Activated CD8-positive, alpha-beta memory T cell treated with anti-CD3 and anti-CD28 coated beads for 48 hours (primary cell): ENCODE measurements at places on chromosomes 3 and 15.

- no peak for DNase-seq
Measured at GRCh38 chr3:42666022-42666421, 12.5 kb downstream of the ZBTB47 start.

DNA sequence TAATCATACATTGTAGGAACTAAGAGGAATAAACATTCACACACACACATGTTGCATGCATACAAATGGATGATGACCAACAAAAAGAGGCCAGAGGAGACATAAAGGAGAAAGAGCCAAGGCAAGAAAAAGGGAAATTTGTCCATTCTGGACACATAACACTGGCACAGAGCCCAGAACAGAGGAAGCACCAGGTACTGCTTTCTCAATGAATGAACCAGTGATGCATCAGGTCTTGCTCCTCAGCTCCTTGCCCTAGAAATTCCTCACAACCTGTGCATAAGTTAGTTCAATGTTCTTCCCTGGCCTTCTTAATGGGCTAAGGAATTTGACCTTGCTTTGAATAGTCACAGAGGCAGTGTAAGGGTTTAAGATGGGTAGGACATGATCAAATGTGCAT, 270.3 kb downstream of the ERC2 start:
- DNase-seq: no peak

- no peak for DNase-seq
Measured at GRCh38 chr3:160065786-160066185, 77.2 kb downstream of the IL12A start.

DNA sequence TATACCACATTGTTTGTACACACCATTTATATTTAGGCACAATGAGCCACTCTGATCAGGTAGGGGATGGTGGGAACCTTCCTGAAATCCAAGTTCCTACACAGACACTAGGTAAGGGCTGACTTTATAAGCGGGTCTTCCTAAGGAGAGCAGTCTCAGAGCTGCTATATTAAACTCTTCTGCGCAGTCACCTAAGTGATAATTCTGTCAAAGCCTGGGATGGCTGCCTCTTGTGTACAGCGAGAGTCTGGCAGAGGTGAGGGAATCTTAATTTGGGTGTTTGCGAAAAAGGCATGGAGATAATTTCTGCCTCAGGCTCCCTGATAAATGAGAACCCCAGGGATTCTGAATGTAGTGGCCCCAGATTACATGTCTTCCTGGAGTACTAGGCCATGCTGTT, 113.1 kb downstream of the EDEM1 start:
- no peak for DNase-seq

GRCh38 chr3:73827204-73827603, 202.5 kb upstream of the PDZRN3 start:
- no peak for DNase-seq

DNA sequence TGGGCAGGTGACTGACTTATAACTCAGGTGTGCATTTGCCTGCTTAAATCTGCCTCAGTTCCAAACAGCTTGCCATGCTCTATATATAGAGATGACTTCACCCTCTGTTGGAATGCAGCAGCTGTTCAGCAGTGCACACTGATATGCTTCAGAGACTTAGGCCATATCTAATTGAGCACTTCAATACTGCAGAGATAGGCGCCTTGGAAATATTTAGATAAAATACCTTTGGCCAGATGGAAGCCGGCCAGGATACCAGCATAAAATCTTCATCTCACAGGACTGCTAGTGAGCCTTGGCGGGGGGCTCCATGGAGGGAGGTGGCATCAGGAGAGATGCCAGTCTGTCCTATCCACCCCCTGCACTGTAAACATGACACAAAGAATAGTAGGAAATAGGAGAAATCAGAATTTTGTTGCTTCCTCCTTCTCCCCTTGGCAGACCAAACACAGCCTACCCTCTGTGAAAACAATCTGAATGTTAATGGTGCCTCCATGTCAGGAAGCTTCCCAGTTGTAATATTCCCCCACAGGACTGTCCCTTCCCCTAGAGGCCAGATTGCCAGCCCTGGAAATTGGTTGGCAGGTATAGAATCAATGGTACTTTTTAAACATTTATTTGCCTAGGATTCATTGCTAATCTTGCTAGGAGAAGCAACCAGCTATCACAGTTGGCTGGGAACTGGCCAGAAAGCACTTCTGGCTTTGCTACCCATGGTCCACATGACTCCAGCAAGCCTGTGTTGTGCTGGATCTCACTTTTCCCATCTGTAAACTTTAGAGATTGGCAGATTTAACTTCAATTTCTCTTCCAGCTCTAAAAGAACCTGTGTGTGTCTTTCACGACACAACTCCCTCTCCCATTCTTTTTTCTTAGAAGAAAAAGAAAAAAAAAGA, 215.5 kb upstream of the KCNMB2 start:
- DNase-seq: no peak

- no peak for DNase-seq
Measured at GRCh38 chr3:161600173-161600572, 103.6 kb downstream of the OTOL1 start.

GRCh38 chr15:42499858-42500609, 4.6 kb downstream of the SNAP23 start:
- DNase-seq: no peak

DNA sequence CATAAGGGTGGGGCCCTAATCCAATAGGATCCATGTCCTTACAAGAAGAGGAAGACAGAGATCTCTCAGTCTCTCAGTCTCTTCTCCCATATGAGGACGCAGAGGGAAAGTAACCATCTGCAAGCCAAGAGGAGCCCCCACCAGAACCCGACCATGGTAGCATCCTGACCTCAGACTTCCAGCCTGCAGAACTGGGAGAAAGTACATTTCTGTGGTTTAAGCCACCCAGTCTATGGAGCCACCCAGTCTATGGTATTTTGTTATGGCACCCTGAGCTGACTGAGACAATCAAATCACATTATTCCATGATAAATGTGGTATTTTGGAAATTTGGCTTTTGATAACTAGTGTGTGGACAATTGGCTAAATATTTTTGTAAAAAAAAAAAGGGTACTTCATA, 101.5 kb upstream of the TMC3 start:
- DNase-seq: no peak

GRCh38 chr3:55180161-55180560, 252.3 kb upstream of the LRTM1 start:
- DNase-seq: no peak

GRCh38 chr3:192366916-192367315, 360.4 kb downstream of the FGF12 start:
- DNase-seq: no peak

DNA sequence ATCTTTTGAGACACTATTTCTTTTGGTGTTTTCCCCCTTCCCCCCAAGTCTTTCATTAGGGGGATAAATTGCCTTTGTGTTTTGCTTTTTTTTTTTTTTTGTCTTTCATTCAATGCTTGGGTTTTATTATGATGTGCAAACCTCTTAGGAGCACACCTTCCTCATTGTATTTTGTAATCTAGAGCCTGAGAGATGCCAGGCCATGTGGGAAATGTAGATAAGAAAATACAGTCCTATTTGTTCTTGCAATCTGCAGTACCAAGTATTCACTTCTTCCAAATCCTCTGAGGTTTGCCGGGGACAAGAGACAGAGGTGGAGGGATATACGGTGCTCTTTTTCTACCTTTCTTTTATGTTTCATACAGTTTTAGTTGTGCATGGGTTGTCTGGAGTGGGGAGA, 66.7 kb downstream of the LARS2 start:
- no peak for DNase-seq

- no peak for DNase-seq
Measured at GRCh38 chr15:77815015-77815414, 182.3 kb upstream of the LINGO1 start.

DNA sequence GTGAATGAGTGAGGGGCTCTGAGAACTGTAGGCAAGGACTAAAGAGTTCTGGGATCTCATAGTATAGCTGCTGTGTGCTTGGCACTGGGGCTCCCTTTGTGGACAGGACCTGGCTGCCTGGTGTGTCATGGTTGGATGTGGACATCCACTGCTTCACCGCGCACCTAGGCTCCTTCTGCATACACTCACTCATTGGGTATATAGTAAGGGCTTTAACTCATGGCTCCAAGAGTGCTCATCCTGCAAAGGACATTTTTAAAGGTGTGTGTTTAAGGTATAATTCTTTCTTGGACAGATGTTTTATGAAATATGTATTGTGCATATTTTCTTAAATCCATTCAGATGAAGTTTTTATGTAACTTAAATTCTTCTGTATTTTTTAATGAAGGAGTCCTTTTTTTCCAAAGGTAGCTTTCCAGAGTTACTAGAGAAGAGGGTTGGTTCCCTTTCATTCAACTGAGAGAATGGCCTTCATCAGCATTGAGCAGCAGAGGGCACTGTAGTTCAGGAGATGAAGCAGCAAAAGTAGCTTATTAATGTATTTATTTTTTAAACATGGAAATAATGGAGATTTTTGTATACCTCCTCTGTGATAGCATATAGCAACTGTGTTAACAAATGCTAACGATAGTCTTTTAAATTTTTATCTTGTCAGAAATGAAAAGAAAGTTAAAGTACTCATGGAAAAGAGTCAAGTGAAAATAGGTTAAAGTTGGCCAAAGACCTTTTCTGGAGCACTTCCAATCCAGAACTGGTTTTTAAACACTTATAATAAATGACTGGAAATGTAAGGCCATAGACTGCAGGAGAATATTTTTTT, 25.2 kb downstream of the OXNAD1 start:
- DNase-seq: no peak

DNA sequence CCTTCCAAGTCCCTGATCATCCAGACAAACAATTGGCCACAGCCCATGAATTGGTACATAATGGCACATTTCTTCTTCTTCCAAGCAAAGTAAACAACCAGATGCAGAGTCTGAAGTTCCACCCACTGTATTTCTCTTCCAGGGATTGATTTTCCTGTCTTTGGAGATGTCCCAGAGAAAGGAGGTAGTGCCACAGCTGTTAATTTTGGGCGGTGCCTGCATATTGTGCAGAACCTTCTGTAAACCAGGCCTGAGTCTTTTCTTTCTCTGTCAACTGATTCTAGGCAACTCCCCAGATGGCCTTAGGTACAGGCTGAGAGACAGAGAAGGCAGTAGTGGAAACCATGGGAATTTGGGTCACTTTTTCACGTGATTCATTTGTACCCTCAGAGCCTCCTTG, 73.5 kb upstream of the TNIK start:
- no peak for DNase-seq

DNA sequence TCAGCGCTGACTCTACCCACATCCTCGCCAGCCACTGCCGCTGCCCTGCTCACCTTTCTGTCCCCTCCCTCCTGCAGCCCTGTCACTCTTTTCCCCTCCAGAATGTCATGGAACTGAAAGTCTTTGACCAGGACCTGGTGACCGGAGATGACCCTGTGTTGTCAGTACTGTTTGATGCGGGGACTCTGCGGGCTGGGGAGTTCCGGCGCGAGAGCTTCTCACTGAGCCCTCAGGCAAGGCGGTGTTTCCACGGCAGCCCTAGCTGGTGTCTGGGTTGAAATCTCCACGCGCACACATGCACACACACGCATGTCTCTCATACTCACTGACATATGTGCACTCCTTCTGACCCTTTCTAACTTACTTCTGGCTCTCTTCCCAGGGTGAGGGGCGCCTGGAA, 2.0 kb downstream of the PLA2G4B start:
- no peak for DNase-seq

- no peak for DNase-seq
Measured at GRCh38 chr3:57130571-57131209, 34.5 kb downstream of the IL17RD start.

- DNase-seq: no peak
Measured at GRCh38 chr3:42451116-42451515, 40.7 kb upstream of the LYZL4 start.

DNA sequence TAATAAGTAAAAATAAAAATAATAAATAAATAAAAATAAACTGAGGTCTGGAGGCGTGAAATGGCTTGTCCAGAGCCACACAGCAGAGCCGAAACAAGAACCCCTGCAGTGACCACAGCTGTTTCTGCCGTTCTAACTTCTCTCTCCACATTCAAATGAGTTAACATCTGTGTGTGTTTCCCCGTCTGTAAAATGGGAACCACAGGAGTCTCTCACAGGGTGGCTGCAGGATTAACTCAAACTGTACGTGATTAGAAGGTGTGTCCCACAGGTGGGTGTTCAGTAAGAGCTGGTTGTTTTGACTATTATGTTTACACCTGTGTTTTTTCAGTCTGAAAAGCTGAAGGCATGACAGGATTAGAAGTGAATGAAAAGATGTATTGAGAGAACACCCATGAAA, 27.0 kb upstream of the MUC4 start:
- DNase-seq: no peak

- no peak for DNase-seq
Measured at GRCh38 chr3:58291671-58292338, 14.2 kb upstream of the RPP14 start.

GRCh38 chr3:39086144-39086543, 21.3 kb downstream of the GORASP1 start:
- DNase-seq: no peak

- DNase-seq: no peak
Measured at GRCh38 chr15:60426870-60427508, 29.2 kb upstream of the ANXA2 start.

- DNase-seq: no peak
Measured at GRCh38 chr3:122481390-122481789, 33.3 kb downstream of the KPNA1 start.

GRCh38 chr15:34336231-34336990, 1.2 kb downstream of the SLC12A6 start:
- DNase-seq: no peak

DNA sequence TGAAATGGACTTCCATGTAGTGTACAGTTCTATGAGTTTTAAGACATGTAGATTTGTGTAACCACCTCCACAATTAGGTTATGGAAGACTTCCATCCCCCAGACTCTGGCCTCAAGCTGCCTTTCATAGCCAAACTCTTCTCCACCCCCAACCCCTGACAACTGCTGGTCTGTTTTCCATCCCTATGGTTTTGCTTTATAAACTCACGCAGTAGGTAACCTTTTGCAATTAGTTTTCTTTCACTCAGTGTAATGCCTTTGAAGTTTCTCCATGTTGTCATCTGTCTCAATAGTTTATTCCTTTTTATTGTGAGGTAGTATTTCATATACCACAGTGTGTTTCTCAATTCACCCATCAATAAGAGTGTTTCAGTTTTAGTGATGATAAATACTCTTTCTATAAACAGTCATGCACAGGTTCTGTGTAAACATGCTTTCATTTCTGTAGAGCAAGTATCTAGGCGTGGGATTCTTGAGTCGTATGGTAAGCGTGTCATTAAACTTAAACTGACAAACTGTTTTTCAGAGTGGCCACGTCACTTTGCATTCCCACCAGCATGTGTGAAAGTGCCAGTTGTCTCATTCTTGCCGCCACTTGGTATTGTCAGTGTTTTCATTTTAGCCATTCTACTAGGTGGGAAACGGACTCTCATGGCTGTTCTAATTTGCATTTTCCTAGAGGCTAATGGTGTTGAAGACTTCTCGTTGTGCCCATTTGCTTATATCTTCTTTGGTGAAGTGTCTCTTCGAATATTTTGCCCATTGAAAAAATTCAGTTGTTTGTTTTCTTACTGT, 47.3 kb upstream of the ALDH1A3 start:
- no peak for DNase-seq

DNA sequence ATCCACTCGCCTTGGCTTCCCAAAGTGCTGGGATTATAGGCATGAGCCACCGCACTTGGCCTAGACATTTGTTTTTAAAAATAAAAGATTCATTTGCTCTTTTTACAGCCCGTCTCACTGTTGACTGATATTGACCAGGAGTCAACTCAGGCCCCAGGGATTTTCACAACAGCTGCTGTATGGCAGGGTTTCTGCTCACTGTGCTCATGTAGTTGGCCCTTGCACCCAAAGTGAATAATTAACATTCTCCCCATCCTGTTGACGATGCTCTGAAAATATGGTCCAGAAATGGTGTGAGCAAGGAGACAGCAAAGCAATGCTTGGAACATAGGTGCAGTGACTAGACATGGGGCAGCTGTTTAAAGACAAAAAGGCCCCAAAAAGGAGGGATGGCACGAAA, 2.9 kb upstream of the CCR5 start:
- DNase-seq: no peak

- no peak for DNase-seq
Measured at GRCh38 chr15:60850903-60851302, 372.0 kb upstream of the ICE2 start.
